ENCODE measurements at places on chromosomes 4 and X.

DNA sequence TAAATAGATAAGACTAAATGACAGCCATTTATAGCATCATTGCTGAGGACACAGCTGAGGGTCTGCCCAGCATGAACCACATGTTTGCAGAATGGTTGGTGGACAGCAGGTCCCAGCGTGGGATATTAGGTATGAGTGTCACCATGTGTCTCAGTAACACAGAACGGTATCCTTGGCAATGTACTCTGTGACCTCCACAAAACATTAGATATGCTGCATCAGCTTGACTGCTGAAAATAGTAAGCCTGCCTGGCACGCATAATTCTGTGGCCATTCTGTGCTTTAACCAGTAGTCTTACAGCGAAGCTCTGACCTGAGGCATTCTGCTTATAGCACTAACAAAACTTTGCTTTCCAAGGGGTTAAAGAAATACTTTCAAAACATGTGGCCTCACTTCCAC lies 32.0 kb downstream of the LIMCH1 start:
- DNase-seq: no peak

GRCh38 chr4:153570228-153570973 lies 104.2 kb downstream of the TMEM131L start:
- DNase-seq: no peak

GRCh38 chr4:28277931-28278330 lies 1417.3 kb downstream of the STIM2 start:
- no peak for DNase-seq

- no peak for DNase-seq
Measured at GRCh38 chr4:80201252-80202151, 4.2 kb downstream of the PRDM8 start.

DNA sequence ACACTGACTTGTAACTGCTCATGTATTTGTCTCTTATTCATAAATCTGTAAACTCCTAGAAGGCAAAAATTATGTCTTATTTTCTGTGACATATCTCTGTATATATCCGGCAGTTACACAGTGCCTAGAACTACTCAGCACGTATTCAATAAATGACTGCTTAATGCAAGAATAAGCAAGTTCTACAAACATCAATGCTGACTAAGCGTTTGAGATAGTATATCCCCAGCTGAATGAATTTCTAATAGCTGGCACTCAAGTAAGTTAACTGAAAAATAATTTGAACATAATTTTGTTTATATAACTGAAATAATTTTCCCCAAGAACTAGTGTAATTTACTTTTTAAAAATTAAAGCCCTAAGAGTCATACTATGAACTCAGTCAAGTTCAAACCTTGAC lies 113.7 kb downstream of the ARAP2 start:
- no peak for DNase-seq

DNA sequence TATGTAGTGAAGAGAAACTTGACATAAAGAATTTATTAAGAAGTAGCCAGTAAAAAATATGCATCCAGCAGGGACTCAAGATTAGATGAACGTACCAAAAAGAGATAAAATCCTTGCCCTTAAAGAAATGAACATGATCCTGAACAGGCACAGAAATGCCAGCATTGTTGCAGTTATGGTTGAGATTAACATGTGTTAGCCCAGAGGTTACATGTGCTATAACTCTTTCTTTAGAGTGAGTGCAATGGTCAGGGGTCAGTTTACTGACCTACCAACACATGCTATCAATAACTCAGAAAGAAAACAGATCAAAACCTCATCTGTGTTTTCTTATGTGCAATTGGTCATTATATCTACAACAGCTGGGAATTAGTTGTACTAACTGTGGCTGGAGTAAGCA lies 166.1 kb upstream of the NDST3 start:
- DNase-seq: no peak

GRCh38 chr4:118850488-118851173 lies 14.7 kb upstream of the SEC24D start:
- DNase-seq: no peak

DNA sequence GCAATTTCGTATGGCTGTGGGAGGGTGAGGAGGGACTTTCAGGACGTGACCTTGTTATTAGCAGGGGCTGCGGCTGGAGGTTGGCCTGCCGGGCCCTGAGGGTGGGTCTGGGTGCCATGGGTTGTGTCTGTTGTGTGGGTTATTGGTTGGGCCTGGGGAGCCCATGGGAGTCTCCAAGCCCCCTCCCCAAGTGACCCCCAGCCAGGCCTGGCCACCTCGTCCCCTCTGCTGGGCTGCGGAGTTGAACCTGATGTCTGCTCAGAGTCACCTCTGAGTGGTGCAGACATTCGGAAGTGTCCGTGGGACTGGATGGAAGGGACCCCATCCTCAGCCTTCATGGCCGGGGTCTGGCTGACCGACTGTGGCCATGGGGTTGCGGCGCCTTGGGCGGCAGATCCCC lies 67.7 kb downstream of the TRMT44 start:
- no peak for DNase-seq

DNA sequence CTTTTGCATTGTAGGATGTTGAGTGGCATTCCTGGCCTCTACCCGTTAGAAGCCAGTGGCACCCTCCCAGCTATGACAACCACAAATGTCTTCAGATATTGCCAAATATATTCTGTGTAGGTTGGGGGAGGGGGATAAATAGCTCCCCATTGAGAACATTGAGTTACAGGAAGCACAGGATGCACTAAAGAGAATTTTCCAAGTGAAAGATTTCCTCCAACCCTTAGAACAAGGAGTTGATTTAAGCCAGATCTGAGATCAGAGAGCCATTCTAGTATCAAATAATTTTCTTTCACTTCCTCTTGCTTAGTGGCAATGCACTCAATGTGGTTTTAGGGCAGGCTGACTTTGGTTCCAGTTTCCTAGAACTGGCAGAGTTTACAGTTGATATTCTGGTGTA lies 436.6 kb downstream of the C4orf33 start:
- no peak for DNase-seq

- DNase-seq: no peak
Measured at GRCh38 chr4:40193016-40193571, 3.7 kb upstream of the RHOH start.

DNA sequence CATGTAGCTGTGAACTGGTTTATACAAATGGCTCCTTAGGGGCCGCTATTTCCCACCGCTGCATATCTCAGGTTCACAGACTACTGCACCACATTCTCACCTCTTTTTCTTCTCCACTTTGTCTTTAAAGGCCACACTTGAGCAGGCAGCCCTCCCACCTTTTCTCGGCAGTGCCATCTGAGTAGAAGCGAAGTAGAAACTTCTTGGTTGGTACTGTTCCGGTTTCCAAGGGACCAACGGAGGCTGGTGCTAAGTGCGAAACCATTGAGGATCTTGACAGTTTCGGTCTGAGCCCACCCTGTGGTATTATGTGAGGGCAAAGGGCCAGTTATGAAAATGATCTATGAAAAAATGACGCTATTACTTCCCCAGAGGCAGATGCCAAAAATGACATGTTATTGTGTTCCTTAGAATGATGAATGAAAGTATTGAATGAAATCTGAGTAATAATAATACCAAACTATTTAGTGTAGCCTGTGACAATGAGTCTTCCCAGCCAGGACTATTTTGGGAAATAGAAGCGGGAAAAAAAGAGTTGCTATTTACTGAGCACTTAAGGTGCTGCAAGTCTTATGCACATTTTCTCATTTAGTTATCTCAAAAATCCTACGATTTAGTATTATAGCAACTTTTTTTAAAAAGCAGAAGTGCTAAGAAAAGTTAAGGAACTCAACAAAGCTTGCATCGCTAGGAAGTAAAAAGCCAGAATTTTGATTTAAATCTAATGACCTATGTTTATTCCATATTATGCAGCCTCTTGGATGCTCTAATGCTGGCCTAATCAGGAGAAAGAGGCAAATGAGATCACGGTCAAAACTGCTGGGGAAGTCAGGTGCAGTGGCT lies 29.6 kb upstream of the CHRNA9 start:
- no peak for DNase-seq
